ENCODE measurements at places on chromosomes 16 and 17.

- no peak for DNase-seq
These were observed 542.0 kb downstream of the WWOX start for GRCh38 chr16:78641433-78641832.

GRCh38 chr16:75089486-75090202 is 26.9 kb downstream of the LDHD start:
- DNase-seq: no peak

DNA sequence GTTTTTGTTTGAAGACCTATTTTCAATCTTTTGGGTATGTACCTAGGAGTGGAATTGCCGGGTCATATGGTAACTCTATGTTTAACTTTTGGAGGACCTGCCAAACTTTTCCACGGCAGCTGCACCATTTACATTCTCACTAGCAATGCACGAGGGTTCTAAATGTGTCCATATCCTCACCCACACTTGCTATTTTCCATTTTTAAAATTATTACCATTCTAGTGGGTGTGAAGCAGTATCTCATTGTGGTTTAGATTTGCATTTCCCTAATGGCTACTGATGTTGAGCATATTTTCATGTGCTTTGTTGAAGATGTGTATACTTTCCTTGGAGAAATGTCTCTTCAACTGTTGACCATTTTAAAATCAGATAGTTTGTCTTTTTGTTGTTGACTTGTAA is 60.3 kb upstream of the HAPSTR1 start:
- no peak for DNase-seq

GRCh38 chr16:2518823-2519710 is 1.1 kb upstream of the AMDHD2 start:
- peak; percentile 35 for DNase-seq

GRCh38 chr17:35376245-35376644 is 2.8 kb upstream of the SLFN11 start:
- DNase-seq: no peak

GRCh38 chr16:23384878-23385277 is 68.1 kb downstream of the COG7 start:
- DNase-seq: no peak

GRCh38 chr17:3828151-3828851 is 17.7 kb downstream of the NCBP3 start:
- DNase-seq: no peak

DNA sequence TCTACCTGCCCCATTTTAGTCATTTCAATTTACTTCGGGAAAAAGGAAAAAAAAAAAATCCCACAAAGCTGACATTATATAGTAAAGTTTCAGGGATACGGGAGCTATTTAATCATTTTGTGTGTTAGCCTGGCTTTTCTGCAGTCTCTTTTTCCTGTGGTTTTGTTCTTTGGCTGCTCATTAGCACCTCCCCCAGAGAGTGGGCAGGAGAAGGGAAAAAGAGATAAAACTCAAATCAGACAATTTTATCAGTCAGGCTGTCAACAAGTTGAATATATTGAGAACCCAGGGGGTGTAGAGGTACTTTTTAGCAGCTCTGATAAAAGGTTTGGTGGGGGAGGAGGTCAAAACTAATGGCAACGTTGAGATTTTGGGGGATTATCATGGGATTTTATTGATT is 559.0 kb upstream of the PSMD7 start:
- no peak for DNase-seq

DNA sequence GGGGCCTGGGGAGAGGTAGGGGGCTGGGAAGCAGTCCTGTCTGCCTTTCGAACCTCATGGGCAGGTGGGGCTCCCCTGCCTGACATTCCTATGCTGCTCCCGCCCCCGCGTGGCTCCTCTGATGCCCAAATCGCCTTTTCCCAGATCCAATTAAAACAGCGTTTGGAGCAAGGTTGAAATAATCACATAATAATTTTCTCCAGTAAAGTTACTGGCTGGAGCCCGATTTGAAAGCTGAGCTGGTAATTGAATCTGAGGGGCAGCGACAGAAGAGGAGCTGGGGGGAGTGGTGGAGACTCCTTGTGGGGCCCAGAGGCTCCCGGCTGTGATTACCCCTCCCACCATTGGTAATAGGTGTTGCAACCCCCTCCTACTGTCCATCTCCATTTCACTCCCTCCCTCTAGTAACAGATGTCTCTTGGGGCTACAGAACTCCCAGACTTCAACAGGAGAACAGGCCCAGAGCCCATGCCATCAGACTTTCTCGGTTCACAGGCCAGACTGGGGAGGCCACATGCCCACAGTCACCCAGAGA is 38.9 kb upstream of the C1QL1 start:
- DNase-seq: no peak

DNA sequence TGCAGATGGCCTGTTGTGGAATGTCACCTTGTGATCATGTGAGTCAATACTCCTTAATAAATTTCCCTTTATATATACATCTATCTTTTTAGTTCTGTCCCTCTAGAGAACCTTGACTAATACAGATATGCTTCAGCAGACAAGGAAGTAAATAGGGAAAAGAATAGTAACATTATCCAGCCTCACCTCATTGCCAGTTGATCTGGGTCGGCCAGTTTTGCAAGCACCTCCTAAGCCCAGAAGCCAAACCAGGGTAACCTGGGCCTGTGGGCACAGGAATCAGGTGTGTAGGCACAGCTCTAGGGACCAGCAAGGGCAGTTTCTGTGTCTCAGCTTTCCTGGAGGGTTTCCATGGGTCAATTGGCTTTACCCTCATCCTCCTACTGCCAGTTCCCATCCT is 11.9 kb upstream of the CCL17 start:
- no peak for DNase-seq

DNA sequence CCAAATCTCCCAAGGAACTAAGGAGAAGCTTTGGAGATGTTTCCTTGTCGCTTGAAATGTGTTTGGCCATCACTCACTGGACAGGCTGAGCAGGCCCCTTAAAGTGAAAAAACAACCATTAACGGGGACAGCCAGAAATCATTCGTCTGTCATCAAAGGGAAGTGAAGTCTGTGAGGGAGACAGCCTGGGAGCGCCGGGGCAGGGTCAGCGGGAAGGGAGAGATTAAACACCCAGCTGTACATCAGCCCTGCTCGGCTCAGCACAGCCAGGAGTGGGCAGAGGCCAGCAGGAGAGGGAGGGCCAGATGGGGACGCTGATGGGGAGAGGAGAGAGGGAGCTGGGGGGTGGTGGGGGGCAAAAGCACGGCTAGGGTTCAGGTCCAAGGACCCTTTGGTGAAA is 105.1 kb downstream of the SDK2 start:
- DNase-seq: no peak

GRCh38 chr17:20267459-20267842 is 199.9 kb downstream of the LGALS9B start:
- no peak for DNase-seq

DNA sequence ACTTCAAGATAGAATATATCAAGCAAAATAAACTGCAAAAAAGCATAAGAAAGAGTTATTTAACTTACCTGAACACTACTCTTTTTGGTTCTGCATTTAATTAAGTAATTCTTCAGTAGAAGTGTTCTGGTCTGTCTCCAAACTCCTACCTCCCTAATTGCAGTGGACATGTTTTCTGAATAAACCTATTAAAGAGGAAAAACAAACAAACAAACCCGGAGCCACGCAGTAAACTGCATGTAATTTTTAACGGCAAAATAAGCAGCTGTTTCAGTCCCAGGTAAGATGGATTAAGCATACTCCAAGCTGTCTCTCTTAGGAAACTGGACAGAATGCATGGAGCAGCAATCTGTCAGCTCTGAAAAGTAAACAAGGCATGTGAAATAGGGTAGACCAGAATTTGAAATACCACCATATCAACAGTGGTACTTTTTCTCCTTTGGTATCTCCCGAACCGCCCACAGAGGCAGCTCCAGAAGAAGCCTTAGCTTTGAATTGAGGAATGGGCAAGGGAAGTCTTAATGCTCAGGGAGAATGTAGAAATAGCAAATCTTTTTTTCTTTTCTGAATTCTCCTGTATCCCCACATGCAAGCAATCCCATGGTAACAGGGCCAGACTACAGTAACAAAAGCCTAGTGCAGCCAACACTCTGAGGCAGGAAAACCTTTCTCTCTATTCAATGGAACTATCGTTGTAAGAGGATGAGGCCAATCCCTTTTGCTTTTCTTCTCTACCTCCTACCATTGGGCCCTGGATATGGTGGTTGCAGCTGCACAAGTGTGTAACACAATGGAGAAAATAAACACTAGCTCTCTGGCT is 12.5 kb downstream of the ABCA5 start:
- DNase-seq: no peak

GRCh38 chr17:81027038-81027437 is 7.9 kb upstream of the BAIAP2 start:
- DNase-seq: no peak

DNA sequence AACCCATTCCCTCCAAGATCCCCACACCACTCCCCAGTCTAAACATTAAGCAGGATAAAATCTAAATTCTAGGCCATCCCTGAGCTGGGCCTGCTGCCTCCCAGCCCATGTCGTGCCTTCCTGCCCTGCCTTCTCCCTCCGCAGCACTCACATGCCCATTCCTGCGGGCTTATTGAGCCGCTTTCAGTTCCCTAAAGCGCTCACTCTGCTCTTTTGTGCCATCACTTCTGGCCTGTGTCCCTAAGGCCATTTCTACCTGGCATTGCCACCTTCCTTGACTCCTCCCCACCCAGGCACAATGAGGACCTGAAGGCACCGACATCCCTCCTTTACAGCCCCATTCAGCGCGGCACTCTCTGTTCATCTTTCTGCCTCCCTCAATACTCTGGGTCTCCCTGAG is 13.0 kb upstream of the RAB5C start:
- no peak for DNase-seq

DNA sequence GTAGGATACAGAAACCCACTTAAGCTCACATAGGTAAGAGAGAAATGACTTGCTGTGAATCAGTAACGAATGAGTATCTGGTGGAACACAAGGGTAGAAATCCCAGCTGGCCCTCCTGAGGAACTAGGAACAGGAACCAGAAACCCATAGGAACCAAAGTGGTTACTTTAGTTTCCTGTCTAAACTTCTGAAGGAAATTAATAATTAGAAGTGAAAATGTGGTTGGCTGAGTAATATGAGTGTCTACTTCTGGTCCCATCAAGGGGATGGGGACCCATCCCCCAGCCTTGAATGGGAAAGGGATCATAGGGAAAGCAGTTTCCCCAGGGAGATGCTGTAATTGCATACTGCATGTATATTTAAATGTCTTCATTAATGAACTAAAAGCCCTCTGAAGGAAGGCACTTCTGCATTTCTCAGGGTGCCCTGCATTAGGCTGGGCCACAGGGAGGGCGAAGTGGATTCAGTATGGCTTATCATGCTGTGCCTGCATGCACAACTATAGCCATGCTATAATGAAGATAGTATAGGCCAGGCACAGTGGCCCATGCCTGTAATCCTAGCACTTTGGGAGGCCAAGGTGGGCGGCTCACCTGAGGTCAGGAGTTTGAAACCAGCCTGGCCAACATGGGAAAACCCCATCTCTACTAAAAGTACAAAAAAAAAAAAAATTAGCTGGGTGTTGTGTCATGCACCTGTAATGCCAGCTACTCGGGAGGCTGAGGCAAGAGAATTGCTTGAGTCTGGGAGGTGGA is 45.6 kb downstream of the CYB5B start:
- DNase-seq: no peak

DNA sequence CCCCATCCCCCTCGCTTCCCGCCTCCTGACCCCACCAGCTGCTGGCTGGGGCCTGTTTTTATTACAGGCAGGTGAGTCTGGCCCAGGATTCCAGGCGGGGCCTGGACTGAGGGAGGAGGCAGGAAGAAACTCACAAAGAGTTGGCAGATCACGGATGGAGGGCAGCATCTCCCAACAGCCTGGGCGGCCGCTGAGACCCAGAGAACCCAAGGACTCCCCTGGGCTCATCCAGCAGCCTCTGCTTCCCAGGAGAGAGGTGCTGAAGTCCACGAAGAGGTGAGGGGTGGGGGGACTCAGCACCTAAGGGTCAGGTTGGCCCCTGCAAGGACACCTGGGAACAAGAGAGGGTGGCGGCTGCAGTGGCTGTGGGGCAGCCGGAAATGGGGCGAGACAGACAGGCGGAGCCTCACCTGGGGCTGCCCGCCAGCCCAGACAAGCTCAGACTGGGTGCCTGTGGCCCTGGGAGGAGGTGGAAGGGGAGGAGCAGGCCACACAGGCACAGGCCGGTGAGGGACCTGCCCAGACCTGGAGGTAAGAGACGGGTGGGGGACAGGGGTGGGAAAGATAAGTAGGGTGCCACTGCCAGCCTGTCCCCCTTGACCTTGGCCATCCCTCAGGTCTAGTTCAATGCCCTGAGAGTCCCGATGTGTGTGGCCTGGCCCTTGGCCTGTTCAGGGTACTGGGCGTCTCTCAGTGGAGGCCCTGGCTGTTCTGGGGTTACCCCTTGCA is 8.7 kb upstream of the ADGRG1 start:
- peak; percentile 7 for DNase-seq

- DNase-seq: no peak
These were observed 111.7 kb upstream of the CHMP6 start for GRCh38 chr17:80879723-80880647.

DNA sequence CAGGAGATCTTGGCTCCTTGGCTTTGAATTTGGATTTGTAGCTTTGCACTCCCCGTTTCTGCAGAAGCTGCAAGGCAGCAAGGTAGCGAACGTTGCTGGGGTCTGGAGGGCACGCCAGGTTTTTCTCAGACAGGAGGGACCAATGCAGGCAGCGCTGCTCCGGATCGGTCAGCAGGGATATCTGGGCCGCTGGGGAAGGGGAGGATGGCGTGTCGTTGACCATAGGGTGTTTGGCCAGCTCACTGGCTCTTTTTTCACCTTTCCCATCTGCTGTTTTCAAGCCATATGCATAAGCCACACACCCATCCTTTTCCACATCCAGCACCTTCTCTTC is 15.8 kb downstream of the C16orf46 start:
- no peak for DNase-seq

All from uterus (tissue), 4 donors.